ENCODE measurements at places on chromosomes 3 and 15.
A peak's percentile ranks its signal among the peaks of the same experiment; 100 is the strongest.

- DNase-seq, result no peak
Observed at GRCh38 chr3:139448104-139448503, 28.2 kb downstream of the RBP2 start.

DNA sequence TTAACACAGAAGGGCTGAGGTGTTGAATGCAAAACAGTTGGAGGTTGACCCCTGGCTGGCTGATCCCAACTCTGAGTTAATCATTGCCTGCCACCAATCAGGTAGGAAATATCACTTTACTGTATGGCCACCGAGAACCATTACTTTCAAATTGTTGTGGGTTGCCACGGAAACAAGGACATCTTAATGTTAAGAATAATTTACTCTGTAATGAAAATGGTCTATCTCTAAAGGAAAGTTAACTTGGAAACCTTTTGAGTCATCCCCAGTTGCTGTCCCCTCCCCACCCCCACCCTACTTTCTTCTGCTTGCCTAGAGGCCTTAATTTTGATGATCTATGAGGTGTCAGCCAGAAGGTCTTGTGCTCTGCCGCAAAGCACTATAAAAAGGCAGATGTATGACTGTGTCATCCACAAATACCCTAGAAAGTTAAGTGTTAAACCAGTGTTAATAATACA lies 78.7 kb upstream of the SNRK start:
- peak; percentile 28 for DNase-seq

- DNase-seq, result no peak
Observed at GRCh38 chr3:170154084-170154483, 27.4 kb downstream of the PHC3 start.

DNA sequence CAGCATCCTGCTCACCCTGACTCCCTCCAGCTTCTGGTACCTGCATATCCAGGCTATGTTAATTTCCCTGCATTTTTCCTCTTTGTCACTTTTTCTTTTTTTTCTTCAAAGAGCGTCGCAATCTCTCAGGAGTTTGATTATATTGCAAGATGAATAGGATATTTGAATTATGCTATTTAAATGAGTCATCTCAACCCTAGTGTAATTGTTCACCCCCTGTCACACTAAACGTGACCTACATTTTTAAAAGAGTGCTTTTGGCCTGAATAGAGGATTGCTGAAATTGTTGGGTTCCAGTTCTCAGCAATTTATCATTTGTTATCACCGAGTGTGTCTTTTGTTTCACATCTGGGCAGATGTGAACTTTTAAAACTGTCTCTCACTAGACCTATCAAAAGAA lies 294.7 kb downstream of the SOX2 start:
- no peak for DNase-seq

DNA sequence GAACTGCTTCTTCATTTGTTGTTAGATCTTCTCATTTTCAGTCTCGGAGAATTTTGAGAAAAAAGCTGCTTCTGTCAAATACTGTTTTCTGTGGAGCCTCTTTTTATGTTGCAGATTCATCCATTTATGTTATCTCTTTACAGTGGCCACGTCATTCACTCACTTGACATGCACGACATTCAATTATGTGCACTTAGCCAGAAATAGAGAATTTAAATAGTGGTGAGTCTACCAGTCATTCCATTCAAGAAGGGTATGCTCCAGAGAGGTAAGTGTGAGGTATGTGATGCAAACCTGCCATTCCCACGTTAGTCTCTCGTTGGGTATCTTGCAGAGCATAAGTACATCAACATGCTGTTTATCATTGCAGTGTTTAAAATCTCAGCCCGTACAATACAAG lies 9.8 kb downstream of the ARPP19 start:
- no peak for DNase-seq

DNA sequence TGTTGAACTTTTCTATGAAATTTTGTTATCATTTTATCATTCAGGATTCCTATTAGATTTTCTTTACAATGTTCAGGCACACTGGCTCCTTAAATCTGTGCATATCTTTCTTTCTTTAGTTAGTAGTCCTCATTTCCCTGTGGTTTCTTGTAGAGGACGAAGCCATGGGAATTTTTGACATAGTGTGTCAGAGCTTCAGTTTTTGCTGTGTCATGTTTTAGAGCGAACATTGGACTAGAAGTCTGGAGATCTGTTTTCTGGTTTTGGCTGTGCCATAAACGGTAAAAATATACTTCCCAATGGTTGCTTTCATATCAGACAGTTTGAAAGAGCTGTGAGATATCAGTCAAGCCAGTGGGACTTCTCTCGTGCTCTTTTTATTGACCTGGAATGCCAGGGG lies 105.2 kb downstream of the CHCHD4 start:
- DNase-seq, result no peak

GRCh38 chr15:100650685-100651084 lies 48.3 kb downstream of the ASB7 start:
- no peak for DNase-seq

- DNase-seq, result no peak
Observed at GRCh38 chr15:48533982-48534381, 111.5 kb downstream of the FBN1 start.

GRCh38 chr15:60077581-60078359 lies 73.7 kb downstream of the FOXB1 start:
- DNase-seq, result no peak

DNA sequence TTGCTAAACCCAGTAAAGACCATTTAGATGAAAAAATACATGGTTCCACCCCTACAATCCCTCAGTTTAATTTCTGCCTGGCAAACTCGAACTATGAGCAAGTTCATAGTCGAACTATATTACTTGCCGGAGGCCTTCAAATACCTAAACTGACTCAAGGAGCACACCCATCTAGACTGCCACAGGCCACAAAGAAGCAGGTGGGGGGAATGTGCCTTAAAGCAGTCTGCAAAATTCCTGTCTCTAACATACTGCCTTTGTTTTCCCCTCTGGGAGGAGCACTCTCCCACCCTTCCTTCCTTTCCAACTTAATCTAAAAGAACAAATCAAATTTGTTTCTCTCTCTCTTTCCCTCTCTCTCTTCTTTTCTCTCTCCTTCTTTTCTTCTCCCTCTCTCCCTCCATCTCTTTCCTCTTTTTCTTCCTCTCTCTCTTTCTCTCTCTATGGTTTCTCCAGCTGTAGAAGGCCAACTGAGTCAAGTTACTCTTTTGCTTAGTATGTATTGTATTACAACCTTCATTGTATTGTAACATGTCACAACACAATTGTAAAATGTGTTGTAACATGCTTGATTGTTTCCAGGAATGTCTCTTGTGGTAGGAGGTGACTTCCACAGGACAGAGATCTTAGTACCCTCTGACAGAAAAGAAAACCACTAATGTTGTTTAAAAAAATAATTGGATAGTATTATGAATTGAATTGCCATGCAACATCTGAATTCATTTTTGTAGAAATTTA lies 496.3 kb downstream of the ROBO2 start:
- no peak for DNase-seq

DNA sequence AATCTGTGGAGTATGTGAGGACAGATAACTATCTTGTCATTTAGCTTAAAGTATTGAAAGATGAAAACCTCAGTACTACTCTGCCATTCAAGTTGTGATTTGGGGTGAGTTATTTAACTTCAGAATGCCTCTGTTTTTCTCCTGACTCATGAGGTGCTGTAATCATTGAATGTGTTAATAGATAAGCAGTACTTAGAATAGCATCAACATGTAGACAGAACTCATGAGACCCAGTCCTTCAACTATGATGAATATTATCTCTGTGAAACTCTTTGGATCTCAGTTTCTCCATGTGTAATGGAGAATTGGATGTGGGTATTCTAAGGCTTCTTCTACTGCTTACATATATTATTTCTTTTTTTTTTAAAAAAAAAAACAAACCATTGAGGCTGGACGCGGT lies 431.4 kb downstream of the GRM7 start:
- DNase-seq, result no peak

DNA sequence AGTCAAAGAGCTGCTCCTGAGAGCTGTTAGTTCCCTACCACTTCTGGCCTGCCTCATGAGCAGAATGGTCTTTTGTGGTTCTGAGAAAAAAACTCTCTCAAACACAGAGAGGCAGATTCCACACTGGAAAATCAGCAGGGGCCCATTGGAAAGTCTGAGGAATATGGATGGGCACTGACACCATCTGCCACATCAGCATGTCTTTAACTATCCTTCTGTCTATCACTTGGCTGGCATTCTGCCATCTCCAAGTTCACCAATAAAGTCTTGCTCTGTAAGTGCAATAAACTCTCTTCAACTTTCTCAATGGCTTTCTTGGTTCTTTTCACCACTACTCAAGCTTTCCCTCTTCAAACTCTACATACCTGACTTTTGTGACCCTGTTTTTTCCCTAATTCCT lies 101.3 kb upstream of the GALNT15 start:
- DNase-seq, result no peak

- DNase-seq, result no peak
Observed at GRCh38 chr3:165347526-165347925, 151.3 kb upstream of the SLITRK3 start.

GRCh38 chr3:67534594-67534993 lies 119.8 kb downstream of the SUCLG2 start:
- DNase-seq, result no peak

- DNase-seq, result no peak
Observed at GRCh38 chr3:158909870-158910269, 108.0 kb downstream of the MFSD1 start.

- DNase-seq, result no peak
Observed at GRCh38 chr3:16122155-16122554, 52.3 kb upstream of the GALNT15 start.

- DNase-seq, result no peak
Observed at GRCh38 chr3:55709411-55710012, 222.4 kb upstream of the WNT5A start.

DNA sequence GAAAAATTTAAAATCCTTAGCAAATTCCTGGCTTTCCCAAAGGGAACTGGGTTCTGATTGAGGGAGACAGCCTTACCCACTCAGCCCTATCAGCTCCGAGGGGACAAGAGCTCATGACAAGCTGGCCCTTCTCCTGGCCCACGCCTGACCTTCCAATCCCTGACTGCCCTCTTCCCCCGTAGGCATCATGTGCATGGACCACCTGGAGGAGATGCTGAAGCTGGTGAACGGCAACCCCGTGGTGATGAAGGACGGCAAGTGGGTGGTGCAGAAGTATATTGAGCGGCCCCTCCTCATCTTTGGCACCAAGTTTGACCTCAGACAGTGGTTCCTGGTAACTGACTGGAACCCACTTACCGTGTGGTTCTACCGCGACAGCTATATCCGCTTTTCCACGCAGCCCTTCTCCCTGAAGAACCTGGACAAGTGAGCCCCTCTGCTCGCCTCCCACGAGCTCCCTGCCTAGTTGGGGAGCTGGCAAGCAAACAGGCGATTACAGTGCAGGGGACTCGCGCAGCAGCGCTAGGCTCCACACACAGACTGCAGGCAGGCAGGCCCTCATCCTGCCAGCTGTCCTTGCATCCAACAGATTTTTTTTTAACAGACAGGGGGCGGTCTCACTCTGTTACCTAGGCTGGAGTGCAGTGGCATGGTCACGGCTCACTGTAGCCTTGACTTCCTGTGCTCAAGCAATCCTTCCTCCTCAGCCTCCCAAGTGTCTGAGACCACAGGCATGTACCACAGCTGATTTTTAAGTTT lies 16.8 kb downstream of the RPUSD3 start:
- DNase-seq, result no peak

DNA sequence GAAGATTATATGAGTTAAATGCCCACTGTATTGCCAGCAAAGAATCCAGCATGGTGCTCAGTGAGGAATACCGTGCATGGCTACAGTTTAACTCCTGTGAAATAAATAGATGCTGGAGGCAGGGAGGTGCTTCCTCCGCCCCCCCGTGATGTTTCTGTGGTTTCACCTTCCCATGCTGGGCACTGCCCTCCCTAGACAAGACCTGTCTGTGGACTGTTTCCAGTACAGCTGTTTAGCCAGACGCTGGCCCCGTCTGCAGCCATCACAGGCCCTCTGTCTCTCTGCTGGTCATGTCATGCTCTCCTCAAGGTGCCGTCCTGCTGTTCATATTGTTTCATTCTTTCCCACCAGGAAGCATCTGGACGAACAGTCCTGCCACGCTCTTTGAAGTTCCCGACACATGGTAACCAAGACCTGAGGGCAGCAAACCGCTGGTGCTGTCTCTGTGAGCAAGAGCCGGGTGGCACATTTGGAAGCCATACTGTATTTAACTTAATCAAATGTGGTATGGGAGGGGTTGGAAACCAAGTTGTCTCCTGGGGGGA lies 31.4 kb downstream of the GOLGA8S start:
- DNase-seq, result no peak

- DNase-seq, result no peak
Observed at GRCh38 chr3:114745322-114746240, 401.5 kb downstream of the ZBTB20 start.

DNA sequence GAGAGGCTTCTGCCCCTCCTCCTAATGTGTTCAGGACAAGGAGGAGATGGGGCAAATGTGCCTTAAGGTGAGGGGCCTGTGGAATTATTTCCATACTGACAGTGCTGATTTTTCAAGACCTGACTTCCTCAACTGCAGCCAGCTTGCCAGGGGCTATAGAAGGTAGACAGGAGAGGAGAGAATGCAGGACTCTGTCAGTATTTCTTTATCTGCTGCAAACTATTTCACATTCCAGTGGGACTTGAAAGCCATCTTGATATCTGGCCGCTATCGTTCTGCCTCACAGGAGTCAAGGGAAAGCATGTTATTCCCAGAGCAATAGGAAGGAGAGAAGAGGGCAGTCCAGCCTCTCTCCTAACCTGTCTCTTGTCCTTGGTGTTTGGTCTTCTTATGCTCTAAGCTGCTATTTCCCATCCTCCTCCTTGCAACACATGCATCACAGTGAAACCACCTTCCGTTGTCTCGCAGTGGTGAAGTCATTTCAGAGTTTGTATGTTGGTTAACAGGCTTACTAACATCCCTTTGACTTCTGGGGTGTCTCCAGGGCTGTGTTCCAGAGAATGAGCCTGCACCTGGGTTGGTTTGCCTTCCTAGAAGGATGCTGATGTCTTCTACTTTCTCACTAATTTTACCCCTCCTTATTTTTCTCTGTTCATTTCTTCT lies 95.1 kb upstream of the MRPS22 start:
- no peak for DNase-seq

GRCh38 chr15:66515901-66516322 lies 10.8 kb downstream of the ZWILCH start:
- DNase-seq, result no peak

- no peak for DNase-seq
Observed at GRCh38 chr3:138539352-138539751, 54.7 kb downstream of the CEP70 start.

- no peak for DNase-seq
Observed at GRCh38 chr3:153829606-153830170, 291.5 kb upstream of the ARHGEF26 start.

DNA sequence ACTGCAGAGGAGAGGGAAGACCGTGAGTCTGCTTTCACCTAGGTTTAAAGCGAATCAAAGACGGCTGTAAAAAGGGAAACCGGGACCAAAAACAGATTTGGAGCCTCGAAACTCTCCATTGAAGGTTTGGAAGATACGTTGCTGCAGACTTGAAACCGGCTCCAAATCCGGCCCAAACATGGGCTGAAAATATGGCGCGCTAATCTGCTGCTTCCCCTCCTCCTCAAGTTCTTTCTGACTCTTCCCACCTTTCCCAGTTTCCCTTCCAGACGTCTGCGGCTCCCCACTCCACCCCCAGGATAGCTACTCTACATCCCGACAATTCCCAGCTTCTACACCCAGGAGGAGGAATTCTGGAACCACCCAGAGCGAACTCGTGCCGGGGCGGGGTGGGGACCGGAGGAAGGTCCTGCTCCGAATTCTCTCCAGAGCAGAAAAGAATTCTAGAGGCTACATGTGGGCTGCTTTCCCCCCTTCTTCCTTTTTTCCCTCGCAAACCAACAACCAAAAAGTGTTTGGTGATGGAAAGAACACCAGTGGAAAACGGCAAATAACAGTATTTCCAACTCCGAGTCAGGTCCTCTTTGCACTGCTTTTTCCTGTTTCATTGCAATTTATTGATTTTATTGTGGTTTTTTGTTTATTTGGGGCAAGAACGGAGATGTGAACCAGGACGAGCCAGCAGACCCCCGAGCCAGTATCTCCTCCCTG lies 8.5 kb downstream of the EOMES start:
- DNase-seq, result no peak

Measured in HTR-8/SVneo (cell line).